ENCODE measurements at places on chromosomes 11 and 22. TPM values are rescaled to one million over a fixed set of nuclear protein-coding genes. Genes with fewer than 3 reads are reported as not detected.

DNA sequence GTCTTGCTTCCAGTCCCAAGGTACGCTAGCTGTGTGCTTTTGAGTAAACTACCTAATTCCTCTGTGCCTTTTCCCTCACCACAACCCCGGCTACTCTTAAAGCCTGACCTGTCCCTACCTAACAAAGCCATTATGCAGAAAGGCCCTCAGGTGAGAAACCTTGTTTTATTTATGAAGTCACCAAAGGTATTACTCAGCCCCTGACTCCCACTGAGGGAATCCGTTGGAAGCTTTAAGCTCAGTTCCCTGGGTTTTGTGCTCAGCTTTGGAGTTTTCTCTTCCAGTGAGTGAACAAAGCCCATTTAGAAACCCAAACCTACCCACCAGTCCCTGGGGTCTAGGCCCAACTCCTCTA, 90.9 kb downstream of the APIP start:
- H3K27me3 ChIP-seq, result peaks cover 21% of the 10 kb centered on the region
- H3K27ac ChIP-seq, result no peak overlapping the region
- DNase-seq, result no peak

The YDJC gene
- total RNA-seq, result 48.8 TPM

- peak overlapping the region; percentile 67 for H3K27ac ChIP-seq
- peaks cover 35% of the 10 kb centered on the region for H3K4me1 ChIP-seq
- no peaks in the 10 kb centered on the region for H3K27me3 ChIP-seq
- peaks cover 11% of the 10 kb centered on the region for H3K36me3 ChIP-seq
- H3K4me3 ChIP-seq, result no peak overlapping the region
These were observed 6.2 kb upstream of the UBE4A start for GRCh38 chr11:118353084-118353710.

- H3K4me3 ChIP-seq, result peak within 1 kb of the TSS; percentile 90
These were observed at the start of gene RHOG for GRCh38 chr11:3840870-3841425. RHOG (minus strand) TSS chr11:3840959; CDS start chr11:3828138, 12,821 bp downstream.

DNA sequence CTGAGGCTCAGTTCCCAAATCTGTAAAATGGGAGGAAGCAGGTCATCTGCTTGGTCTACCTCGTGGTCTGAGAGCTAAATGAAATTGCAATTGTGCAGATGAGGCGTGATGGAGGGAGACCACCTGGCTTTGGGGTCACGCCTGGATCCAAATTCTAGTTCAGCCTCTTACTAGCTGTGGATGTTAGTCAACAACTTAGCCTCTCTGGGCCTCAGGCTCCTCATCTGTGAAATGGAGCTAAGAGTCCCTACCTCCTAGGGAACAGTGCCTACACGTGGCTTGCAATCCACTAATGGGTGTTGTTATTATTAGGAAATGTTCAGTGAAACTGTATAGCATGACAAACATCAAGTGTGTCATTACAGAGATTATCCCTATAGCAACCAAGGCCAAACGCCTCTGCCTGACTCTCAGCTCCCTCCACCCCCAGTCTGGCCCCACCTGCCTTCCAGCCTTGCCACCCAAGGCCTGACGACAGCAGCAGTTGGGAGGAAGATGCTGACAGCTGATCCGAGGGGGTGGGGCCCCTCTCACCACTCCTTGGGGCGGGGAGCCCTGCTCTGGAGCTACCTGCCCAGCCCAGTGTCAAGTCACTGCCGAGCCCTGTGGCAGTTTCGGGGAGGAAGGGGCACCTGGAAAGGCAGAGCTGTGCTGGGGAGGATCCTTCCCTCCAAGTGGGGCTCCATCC, 1.7 kb upstream of the RHOD start:
- H3K27ac ChIP-seq, result no peak overlapping the region
- H3K4me1 ChIP-seq, result peaks cover 20% of the 10 kb centered on the region
- no peak overlapping the region for H3K4me3 ChIP-seq
- H3K27me3 ChIP-seq, result peaks cover 13% of the 10 kb centered on the region
- peak; percentile 28 for DNase-seq

DNA sequence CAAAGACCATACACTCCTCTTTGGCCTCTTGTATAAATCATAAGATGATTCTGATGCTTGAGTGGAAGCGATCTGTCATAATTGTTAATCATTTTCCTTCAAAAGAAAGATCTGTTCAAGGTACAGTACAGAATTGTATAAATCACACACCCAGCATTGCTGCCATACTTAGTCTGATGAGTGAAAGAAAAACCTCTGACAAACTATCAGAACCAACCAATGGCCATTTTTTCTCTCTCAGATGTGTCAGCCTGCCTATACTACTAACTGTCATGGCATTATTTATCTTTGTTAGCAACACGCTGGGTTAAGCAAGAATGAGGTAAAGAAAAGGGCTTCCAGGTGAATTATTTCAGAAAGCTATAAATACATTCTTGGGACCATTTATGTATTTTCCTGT, 1112.7 kb upstream of the TENM4 start:
- DNase-seq, result no peak
- no peak overlapping the region for H3K27ac ChIP-seq
- H3K4me3 ChIP-seq, result no peak overlapping the region
- H3K27me3 ChIP-seq, result no peaks in the 10 kb centered on the region

Measured in activated T-cell treated with anti-CD3 and anti-CD28 coated beads, Interleukin-2, amount 50 U/mL, for 72 hours (primary cell).